ENCODE measurements at places on chromosomes 5 and 9. TPM values are rescaled to one million over a fixed set of nuclear protein-coding genes. Genes with fewer than 3 reads are reported as not detected.

The GPR151 gene
- not detected for total RNA-seq

The RASA1 gene
- 26.3 TPM for total RNA-seq

The NUTM2F gene
- total RNA-seq, result not detected

The DBN1 gene
- total RNA-seq, result 170 TPM

The CETN3 gene
- total RNA-seq, result 11.3 TPM

The PCDHGB6 gene
- 1.4 TPM for total RNA-seq

The CD274 gene
- 4.4 TPM for total RNA-seq

The ADAMTSL1 gene
- total RNA-seq, result 37.4 TPM

The SPINK6 gene
- not detected for total RNA-seq

The OR1N1 gene
- not detected for total RNA-seq

The SLC6A18 gene
- not detected for total RNA-seq
